KBM-7 (cell line): ENCODE measurements at places on chromosomes 2 and 18.
A peak's percentile ranks its signal among the peaks of the same experiment; 100 is the strongest.

DNA sequence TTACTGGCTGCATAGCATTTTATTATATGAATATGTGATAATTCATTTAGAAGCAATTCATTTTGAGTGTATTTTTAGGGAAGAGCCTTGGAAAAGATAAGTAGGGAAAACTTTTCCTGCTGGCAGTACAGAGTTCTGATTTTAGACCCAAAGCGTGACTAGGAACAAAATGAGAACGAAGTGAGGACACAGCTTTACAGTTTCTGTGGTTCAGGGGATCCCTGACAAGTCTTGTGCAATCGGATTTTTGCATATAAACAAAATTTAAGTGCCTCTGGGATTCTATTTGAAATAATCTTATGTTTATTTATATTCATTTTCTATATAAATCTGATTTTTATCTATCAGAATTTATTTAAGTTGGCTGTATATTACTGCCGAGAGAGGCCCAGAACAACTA, 389.1 kb downstream of the LRRTM1 start:
- no peak for DNase-seq

GRCh38 chr2:238346544-238346943, 26.2 kb downstream of the TRAF3IP1 start:
- no peak for DNase-seq

GRCh38 chr18:43800584-43800983, 523.3 kb upstream of the SYT4 start:
- no peak for DNase-seq

DNA sequence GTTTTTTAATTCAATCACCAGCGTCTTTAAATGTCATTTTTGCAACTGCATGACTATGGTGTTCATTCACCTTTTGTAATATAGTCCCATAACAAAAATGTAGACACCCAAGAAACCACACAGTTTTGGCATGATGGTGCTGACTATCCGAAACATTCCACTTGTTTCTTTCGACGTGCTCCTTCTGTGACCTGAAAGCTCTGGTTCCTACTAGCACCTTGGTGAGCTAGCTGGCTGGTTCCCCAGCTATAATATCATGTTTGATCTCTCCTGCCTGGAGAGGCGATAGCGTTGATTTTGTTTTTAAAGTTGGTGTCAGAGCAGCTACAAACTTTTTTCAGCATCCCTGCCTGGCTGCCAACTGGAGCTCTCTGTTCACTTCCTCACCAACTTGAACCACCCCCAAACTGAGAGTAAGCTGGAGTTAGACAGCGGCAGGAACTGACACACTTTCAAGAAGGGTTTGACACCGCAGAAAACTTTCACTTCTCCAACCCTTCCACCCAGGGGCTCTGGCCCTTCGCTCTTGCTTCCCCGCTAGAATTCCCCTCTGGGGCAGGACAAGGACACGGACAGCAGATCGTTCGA, 1.1 kb downstream of the ATAD2B start:
- DNase-seq: peak; percentile 83

- no peak for DNase-seq
These were observed 56.7 kb downstream of the OSR1 start for GRCh38 chr2:19301706-19302105.

DNA sequence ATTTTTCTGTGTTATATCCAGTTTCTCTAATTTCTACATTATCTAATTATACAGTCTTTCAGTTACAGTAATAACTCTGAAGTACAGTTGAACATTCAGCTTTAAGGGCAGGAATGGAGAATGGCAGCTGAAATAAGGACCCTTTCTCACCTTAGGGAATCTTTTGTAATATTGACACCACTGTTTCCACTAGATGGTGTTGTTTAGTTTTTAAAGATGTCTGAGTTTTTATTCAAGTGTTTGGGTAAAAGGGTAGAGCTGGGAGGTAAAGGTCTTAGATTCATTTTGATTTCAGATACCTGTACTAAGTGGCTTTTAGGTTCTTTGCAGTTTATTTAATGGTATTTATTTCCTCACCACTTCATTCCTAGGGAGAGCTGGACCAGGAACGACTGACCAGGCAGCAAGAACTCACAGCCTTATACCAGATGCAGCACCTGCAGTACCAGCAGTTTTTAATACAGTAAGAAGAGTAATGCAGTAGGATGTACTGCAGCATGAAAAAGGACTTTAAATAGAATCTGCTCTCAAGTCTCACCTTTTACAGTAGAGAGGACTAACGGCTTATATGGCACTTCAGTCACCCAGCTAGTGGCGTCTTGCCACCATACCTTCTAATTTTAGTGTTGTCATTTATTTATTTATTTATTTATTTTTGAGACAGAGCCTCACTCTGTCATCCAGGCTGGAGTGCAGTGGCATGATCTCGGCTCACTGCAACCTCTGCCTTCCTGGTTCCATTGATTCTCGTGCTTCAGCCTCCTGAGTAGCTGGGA, 33.2 kb upstream of the KCNJ13 start:
- DNase-seq: peak; percentile 8

GRCh38 chr2:89841476-89841840, 1150.0 kb downstream of the RPIA start:
- no peak for DNase-seq

DNA sequence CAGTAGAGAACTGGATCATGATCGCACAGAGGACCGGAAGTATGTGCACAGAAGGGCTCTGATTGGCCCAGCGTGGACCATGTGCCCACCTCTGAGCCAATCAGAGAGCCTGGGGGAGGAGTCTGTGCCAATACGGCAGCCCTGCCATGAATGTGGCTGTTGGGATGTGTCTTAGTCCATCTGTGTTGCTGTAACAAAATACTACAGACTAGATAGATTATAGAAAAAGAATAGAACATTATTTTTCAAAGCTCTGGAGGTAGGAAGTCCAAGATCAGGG, 132.0 kb downstream of the NDUFA10 start:
- DNase-seq: no peak

- no peak for DNase-seq
These were observed 96.0 kb upstream of the ALKAL2 start for GRCh38 chr2:383888-384287.
